DMS79 (cell line): ENCODE measurements at places on chromosomes 6 and 20.

- DNase-seq = no peak
Measured at GRCh38 chr6:168280899-168281245, 38.7 kb downstream of the DACT2 start.

GRCh38 chr20:17858450-17859001 lies 110.1 kb downstream of the SNX5 start:
- no peak for DNase-seq

DNA sequence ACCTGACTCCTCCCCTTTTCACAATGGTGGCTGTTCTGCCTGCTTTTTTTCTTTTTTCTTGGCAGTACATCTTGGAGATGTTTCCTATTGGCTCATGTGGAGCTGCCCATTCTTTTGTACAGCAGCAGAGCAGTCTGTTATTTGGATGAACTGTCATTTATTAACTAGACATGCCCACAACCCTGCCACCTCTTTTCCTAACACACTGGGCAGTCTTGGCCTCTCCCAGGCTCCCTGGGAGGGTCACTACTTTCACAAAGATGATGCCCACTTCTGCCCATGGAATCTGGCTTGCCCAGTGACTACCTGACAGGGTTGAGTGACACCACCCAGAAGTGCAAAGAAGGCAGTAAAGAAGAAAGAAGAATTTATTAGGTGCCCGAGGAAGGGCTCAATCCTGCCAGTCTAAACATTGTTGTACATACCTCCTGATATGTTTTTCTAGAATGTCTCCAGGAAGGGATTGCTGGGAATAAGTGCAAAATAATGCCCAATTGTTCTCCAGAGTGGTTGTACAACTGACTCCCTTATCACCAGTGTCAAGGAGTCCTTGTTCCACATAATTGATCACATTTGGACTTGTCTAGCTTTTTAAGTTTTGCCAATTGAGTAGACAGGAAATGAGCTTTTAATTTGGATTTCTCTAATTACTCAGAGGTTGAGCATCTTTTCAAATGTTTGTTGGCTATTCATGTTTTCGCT lies 19.7 kb upstream of the SCRT2 start:
- DNase-seq = no peak

GRCh38 chr6:126111327-126111726 lies 125.0 kb downstream of the TRMT11 start:
- DNase-seq = no peak

GRCh38 chr6:91926827-91927226 lies 1340.0 kb upstream of the MAP3K7 start:
- no peak for DNase-seq

DNA sequence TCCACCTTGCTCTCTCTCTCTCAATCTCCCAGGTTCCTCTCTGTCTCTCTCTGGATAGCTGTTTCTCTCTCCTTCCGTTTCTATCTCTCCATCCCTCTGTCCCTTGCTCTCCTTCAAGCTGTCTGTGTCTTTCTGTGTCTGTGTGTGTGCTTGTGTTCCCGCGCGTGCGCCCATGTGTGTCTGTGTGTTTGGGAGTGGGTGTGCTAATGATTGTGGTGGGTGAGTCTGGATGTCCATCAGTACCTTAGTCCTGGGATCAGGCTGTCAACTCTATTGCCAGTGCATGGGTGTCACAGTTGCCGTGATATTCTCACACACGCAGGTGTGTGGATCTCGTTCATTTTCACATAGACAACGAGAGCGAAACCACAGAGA lies 1380.6 kb upstream of the DEFB115 start:
- DNase-seq = no peak

GRCh38 chr6:8218861-8219260 lies 116.5 kb upstream of the EEF1E1 start:
- DNase-seq = no peak

- no peak for DNase-seq
Measured at GRCh38 chr20:4112481-4113421, 97.4 kb upstream of the RNF24 start.

- DNase-seq = no peak
Measured at GRCh38 chr6:83270971-83271719, 78.0 kb downstream of the RWDD2A start.

GRCh38 chr6:4253604-4254231 lies 118.3 kb upstream of the ECI2 start:
- no peak for DNase-seq

GRCh38 chr20:50283922-50284810 lies 93.5 kb downstream of the CEBPB start:
- no peak for DNase-seq

- DNase-seq = no peak
Measured at GRCh38 chr6:128763599-128764300, 119.2 kb upstream of the LAMA2 start.

GRCh38 chr6:15586503-15586902 lies 76.3 kb downstream of the DTNBP1 start:
- no peak for DNase-seq

- DNase-seq = no peak
Measured at GRCh38 chr6:387293-387741, 4.2 kb upstream of the IRF4 start.

- no peak for DNase-seq
Measured at GRCh38 chr6:159444056-159444760, 248.8 kb downstream of the SOD2 start.

DNA sequence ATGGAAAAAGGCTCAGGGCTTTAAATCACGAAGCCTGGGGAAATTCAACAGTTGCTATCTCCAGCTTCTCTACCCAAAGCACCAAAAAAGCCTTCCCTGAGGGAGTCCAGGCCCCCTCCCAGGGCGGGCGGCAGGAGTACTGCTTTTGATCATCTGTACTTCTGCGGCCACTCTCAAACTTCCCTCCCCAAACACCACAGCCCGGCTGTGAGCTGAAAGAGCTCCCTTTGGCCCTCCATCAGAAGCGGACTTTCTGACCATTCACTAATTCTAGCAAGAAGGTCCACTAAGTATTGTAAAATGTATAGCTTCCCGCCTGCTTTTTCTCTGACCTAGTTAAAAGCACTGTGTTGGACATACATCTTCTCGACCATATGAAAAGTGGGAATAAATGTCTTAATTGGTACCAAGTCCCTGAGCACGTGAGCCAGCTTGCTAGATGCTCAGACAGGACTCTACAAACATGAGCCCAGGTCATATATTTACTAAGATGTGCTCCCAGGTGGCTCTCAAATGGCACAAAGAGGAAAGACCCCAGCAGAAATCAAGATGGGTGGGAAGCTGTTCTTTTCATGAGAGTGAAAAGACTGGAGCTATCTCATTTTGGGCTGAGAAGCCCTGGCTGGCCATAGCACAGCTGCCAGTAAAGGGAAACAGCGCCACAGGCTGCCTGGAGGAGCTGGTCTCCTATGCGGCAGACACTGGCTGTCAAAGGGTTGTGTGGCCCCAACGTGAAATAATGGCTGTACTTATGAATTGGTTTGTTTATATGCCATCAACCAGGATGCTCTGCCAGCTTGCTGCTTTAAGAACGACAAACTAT lies 58.6 kb downstream of the GFOD1 start:
- no peak for DNase-seq

- DNase-seq = no peak
Measured at GRCh38 chr20:20778676-20779075, 66.2 kb upstream of the RALGAPA2 start.
